ENCODE measurements at places on chromosomes 1 and 21.

GRCh38 chr21:31447505-31447904 lies 103.4 kb upstream of the TIAM1 start:
- no peak for DNase-seq

DNA sequence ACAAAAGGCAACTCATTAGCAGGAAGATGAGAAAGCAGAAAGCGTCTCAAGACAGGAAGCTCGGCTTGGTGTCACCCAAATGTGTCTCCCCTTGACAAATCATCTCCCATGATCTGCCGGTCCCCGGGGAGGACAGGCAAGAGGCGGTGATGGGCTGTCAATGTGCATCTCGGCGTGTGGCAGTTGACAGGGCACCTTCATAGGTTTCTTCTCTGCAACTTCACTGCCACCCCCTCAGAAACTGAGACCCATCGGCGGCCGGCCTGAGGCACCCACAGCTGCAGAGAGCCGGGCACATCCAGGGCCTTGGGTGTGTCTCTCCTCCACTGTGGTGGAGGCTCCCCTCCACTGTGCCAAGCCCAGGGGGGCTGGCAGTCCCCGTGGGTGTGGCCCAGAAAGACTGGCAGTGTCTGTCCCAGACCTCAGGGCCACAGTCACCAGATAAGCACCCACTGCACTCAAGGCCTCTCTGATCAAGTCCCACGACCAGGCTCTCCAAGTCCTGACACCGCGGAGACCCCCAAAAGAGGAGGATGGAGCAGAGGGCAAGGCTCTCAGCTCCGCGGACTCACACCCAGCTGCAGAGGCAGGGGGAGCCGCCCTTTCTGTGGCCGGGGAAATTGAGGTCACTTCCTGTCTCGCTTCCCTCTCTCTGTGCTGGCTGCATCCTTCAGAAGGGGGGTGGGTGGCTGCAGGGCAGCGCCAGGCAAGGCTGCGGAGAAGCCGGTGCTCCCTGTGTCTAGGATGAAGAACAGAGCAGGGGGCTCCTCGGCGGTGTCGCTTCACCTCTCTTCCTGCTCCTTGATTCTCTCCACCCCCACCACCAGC lies 39.6 kb upstream of the LBR start:
- peak; percentile 86 for DNase-seq

DNA sequence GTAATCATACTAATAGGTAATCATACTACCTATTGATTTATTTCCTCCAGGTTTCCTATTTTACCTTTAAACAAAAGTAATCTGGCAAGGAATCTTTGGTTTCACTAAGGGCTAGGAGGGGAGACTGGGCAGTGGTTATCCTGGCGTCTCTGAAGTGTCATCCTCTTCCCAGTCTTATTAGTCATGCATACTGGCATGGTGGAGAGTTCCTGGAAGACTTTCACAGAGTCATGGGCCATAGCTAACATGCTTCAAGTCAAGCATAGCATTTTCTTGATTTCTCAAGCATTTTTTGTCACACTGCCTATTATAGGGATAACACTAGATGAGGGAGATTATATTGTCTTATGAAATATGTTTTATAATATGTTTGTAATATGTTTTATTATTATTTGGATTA lies 64.0 kb upstream of the ASB17 start:
- no peak for DNase-seq

DNA sequence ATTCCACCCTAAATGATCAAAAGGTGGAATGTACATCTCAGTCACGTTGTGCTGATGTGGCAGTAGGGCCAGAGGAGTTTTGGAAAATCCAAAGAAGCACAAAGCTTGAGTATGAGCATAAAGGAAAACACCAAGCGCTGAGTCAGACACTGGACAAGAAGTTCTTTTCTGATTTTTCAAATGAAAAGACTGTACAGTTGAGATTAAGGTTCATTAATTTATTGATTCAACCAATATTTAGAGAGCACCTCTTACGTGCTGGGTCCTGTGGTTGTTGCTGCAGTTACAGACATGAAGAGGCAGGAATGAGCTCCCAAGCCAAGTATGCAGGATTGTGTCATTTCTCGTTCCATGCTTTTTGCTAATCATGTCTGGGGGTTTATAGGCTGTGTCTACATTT lies 28.9 kb upstream of the APP start:
- DNase-seq, result no peak

- peak; percentile 32 for DNase-seq
These were observed 55.8 kb downstream of the SLC9A1 start for GRCh38 chr1:27099135-27099586.

- peak; percentile 51 for DNase-seq
These were observed 28.6 kb downstream of the EBNA1BP2 start for GRCh38 chr1:43143441-43143888.

GRCh38 chr1:116825207-116825719 lies 71.0 kb downstream of the CD2 start:
- DNase-seq, result no peak

DNA sequence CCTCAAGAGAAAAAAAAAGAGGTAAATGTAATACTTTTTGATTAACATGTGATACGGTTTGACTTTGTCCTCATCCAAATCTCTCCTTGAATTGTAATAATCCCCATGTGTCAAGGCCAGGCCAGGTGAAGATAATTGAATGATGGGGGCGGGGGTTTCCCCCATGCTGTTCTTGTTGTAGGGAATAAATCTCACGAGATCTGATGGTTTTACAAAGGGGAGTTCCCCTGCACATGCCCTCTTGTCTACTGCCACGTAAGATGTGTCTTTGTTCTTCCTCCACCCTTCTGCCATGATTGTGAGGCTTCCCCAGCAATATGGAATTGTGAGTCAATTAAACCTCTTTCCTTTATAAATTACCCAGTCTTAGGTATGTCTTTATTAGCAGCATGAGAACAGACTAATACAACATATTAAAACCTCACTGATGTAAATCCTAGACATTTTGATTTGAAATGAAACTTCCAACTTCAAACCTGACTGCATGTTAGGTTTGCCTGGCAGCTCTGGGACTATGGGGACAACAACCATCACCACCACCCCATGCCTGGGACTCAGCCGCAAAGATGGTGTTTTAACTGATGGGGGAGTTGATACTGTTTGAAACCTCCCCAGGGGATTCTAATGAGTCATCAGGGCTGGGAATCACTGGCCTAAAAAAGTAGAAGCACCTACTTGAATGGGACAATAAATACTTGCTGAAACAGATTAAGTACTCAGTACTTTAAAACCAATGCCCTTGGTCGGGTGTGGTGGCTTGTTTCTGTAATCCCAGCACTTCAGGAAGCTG lies 32.8 kb upstream of the BACH1 start:
- peak; percentile 59 for DNase-seq

DNA sequence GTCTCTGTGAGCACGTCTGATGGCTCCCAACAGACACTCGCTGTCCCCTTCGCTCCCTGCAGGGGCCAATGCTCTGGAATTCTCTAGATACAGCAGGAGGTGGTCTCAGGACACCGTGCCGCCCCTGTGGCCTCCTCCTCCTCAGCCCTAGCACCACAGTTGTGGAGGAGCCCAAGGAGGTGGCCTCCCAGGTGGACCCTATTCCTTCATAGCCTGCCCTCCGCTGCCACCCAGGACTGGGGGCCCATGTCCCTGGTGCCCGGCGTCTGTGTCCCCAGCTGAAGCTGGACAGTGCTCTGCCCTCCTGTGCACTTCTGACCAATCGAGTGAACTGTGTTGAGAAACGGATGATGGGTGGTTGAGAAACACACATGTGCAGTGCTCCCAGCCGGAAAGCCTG lies 149.8 kb upstream of the ARHGEF16 start:
- DNase-seq, result no peak

DNA sequence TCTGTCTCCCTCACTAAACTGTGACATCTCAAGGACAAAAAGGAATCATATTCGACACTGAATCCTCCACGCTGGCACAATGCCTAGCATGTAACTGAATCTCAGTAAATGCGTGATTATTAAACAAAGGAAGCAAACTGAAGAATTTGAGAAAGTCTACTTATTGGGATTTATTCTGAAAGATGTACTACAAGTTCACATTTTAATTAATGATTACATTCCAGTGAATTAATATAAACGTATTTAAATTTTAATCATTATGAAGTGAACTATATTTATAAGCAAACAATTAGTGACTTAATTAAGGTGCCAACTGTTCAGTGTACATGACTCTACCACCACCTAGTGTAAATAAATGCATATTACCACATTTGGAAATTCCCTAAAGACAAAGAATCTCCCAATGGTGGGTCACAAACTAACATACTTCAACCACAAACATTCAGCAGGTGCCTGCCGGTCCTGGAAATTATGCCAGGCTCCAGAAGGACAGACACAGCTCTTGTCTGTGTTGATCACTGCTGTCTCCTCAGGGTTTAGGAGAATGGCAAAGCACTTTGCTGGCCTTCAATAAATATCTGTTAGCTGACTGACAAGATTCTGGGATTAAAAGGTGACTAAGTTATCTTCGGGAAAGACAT lies 56.3 kb downstream of the SMYD3 start:
- DNase-seq, result no peak

DNA sequence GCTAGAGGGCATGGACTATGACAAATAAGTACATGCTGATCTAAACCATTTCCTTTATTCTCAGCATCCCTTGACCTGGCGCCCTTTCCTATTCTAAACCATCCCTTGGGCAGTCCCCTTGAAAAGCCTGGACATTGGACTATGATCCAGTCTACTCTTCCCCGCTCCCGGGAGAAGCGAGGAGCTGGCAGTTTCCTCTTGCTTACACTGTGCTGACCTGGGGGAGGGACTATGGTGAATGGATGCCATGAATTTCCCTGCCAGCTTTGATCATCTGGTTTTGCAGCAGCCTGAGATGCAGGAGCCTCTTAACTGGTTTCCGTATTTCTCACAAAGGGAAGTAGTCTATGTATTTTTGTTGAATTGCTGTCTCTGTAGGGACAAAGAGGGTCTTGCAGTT lies 121.7 kb downstream of the KIF26B start:
- no peak for DNase-seq

DNA sequence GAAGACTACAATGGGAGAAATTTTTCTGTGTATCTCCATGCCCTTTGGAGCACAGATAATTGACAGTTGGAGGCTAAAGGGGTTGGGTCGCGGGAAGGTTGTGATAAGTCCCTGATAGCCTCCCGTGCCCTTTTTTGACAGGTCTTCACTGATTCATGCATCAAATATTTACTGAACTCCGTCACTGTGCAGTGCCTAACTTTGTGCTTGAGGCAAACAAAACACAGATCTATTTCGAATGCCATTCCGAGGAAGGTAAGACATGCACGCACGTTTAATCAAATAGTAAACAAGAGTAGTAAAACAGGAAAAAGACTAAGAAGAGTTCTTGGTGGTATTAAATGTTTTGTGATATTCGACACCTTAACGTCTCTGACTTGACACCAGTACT lies 494 bp upstream of the PIP5K1A start:
- no peak for DNase-seq

DNA sequence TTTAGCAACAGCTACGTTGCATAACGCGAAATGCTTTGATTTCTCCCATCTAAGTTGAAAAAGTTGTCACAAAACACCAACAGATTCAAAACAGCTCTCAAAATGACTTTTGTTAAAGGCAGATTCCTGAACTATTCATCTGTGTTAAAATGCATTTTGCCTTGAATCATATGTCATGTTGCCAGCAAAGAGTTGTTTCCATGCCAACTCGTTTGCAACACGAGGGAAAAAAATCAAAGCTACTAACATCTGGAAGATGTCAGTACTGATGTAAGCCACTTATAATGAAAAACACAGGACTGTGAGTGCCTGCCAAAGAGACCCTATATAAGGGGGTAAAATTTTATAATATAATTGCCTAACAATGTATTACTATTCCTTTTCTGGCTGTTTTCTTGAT lies 182.7 kb upstream of the PTBP2 start:
- no peak for DNase-seq

DNA sequence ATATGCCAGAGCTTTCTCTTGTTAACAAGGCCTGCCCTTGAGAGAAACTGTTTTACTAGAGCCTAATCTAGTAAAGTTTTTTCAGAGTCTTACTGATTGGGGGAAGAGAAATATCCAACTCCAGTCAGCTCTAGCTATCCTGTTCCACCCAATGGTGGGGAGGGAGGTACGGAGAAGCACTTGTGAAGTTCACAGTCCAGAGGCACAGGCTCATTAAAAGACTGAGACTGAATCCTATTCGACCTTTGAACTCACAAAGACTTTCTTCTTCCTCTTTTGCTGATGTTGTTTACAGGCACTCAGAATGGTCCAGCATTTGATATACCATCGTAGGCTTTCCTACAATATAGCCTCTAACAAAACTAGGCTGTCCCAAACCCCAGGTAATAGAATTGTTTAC lies 15.5 kb upstream of the SFT2D2 start:
- no peak for DNase-seq

DNA sequence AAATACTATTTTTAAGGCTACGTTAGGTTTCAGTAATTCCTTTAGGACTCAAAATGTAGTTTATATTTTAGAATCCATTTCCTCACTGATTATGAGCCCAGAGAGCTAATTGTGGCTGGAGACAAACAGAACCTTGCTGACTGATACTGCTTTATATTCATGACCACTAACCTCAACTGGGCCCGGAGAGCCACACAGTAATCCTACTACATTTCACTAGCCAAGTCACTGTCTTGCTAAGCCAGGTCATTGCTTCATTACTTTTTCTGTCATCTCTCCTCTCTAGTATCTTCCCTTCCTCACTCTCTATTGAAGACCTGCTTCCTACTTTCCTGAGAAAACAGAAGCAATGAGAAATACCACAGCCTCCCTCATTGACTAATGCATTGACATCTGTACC lies 24.7 kb downstream of the IL23R start:
- DNase-seq, result peak; percentile 35

GRCh38 chr1:94540440-94541245 lies 916 bp downstream of the F3 start:
- no peak for DNase-seq

GRCh38 chr1:59081795-59082194 lies 215.1 kb upstream of the FGGY start:
- DNase-seq, result no peak

DNA sequence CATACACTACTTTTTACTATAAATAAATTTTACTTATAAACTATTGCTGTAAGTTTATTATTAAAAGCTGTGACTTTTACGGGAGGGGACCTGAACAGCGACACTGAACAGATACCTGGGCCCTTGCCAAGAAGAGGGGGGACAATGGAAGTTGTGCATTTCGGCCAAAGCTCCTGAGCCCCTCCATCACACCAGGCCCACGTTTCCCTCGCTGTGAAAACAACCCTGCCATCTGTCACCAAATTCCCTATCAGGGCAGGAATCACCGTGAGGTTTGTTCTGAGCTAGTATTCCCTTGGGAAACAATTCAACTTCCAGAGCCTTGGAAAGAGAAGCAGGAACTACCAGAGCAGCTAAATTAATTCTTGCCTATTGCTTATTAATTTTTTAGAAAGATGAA lies 37.0 kb downstream of the VTCN1 start:
- no peak for DNase-seq

DNA sequence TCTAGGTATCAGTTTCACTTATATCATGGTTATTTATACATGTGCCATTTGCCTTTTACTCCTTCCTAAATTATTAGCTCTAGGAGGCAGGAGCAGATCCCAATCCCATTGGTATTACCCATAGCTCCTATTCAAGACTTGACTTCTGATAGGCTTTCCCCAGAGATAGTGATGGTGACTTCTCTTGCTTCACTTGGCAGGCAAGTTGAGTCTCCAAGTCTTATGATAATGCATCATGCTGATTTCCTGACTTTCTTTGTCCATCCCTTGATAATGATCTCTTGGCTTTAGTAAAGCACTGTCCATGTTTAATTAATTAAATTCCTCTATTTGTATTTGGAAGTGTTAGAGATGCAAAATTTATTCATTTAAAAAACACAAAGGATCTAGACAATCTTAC lies 253.5 kb upstream of the ADAMTS5 start:
- DNase-seq, result no peak

Data from activated CD4-positive, alpha-beta T cell treated with anti-CD3 and anti-CD28 coated beads for 48 hours (primary cell).